ENCODE measurements at places on chromosomes 5 and 9.

- DNase-seq: no peak
These were observed 3.1 kb downstream of the RHOBTB3 start for GRCh38 chr5:95734187-95734586.

DNA sequence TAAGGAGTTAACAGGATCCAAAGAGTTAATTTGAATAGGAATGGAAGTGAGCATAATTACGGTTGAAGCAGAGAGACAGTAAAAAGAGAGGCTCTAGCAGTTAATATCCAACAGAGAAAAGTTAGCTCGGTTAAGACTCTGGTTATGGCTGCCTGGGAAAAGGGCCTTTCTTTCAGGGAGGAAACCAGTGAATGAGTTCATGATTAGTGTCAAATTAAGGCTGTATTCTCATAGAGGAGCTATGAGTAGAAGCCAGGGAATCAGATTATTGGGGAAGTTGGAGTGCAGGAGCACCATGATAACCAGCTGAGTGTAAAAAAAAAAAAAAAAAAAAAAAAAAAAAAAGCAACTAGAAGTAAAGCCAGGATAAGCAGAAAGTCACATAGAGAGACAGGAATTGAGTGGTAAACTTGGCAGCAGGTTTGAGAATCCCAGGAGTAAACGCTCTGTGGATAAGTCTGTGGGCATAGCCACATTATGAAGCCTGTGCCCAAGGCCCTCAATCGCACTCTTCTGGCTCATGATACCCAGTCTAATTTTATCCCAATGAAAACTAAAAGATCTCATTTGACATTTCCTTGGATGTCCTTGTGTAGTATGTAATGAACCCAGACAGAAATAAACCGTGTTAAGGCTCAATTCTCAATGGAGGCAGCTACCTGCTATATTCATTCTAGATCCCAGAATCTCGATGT, 372.6 kb upstream of the MPDZ start:
- no peak for DNase-seq

DNA sequence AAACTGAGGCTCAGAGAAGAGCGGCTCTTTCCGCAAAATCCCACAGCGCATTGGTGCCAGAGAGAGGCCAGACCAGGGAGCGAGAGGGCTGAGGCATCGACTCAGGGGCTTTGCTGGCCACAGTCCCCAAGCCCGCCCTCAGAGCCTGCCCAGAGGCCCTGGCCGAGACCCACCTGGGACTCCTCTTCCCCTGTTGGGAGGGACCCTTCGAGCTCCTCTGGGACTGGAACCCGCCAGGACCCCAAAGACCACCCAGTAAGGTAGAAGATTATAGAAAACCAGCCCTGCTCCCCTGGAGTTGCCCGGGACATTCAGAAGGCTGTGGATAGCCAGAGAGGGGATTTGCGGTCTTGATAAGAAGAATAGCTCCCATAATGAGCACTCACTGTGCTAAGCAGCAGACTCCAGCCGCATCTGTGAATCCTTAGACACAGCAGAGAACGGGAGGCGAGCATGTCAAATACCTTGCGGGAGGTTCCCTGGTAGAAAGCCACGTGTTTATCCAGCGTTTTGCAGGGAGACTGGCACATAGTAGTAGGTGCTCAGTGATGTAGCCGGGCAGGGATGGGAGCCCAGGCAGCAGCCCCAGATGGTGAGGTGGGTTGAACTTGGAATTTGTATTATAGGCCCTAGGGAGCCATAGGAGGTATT, 651 bp upstream of the AK1 start:
- no peak for DNase-seq

DNA sequence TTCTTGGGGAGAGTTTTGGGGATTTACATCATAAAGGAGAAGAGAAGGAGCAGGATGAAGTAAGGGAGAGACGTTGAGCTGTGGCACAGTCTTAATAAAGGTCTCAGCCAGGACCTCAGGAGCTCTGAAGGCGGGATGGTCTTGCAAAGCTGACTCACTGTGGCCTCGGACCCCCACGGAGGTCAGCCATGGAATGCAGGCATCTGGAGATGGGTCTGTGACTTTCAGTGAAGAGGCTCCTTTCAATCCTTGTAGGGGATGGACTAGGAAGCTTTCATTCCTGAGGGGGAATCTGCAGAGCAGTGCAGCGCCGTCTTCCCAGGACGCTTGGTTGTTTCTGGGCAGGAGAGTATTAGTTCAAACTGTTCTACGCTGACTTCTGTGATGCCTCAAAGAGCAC, 65.7 kb upstream of the BASP1 start:
- no peak for DNase-seq

DNA sequence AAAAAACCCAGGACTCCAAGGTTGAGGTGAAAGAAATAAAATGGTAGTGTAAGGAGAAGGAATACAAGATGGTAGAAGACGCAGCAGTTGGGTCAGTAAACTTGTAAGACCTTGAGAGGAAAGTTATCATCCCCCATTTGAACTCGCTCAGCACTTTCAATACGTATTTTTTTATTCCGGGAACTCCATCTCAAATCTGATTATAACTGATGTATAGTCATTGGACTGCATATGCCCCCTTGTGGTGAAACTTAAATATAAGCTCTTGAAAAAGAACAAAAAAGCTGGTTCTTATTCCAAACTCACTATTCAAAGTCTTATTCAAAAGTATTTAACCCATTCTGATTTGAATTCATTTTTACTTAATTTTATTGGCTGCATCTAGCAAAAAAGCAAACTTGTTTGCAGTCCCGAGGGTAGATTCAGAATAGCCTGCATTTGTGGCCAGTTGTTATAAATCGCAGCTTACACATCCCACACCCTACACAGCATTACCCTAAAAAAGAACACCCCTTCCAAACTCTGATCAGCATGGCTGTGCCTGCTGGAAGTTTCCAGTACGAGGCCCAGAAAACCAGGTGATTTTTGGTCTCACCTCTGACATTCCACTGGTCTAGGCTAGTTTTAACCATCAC, 118.0 kb downstream of the ESM1 start:
- DNase-seq: peak; percentile 43

DNA sequence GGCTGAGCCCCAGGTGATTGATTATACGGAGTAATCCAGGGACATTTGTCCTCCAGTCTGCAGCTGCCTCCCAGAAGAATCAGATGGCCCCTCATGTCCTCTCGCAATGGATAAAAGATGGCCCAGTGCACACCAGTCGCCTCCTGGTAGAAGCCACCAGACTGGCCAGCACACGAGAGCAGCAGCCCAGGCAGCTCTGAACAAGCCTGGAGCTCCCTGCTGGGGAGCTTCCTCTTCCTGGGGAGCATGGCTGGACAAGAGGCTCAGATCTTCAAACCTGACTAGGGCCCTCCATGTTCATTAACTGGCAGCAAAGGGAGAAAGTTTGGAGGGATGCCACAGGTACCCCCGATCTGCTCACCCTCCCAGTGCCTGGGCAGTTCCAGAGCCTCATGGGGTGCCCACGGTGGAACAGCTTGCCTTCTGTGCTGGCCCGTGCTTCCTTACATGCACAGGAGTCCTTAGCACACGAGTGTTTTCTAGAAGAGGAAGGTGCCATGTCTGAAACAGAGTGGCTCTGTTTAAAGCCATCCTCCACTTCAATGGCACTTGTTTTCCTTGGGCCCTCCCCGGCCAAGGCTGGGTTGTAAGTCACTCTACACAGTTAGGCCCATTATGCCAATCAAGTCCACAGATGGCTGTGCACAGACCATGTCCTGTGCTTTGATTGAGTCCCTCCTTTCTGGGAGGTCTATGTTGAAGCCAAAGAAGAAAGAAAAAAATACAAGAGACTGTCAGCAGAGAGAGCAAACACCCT, 75.6 kb downstream of the PRRT1B start:
- no peak for DNase-seq

GRCh38 chr9:137632230-137633161, 13.7 kb downstream of the EHMT1 start:
- DNase-seq: no peak

DNA sequence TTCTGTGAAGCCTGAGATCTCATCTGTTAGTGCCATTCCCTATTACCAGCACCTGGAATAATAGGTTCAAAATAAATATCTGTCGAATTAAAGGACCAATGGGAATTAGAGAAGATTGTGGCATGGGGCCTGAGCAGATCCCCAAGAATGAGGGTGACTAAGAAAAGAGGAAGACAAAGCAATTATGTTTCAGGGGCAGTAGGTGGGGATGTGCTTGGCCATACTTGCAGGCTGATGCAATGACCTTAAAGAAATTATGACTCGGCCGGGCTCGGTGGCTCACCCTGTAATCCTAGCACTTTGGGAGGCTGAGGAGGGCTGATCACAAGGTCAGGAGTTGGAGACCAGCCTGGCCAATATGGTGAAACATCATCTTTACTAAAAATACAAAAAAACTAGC, 562.8 kb downstream of the PTPRD start:
- DNase-seq: no peak

DNA sequence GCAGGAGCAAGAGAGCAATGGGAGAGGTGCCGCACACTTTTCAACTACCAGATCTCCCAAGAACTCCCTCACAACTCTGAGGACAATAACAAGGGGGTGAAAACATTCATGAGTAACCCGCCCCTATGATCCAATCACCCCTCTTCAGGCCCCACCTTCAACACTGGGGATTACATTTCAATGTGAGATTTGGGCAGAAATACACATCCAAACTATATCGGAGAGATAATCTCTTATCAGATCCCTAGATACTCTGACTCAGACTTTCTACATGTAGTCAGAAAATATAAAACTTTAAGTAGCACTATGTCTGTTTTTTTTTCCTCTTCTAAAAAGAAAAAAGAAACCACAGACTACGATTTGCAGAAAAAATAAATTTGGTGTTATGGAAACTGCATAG, 1595.9 kb upstream of the NUDT12 start:
- DNase-seq: no peak

- no peak for DNase-seq
These were observed 48.1 kb downstream of the KCNV2 start for GRCh38 chr9:2765250-2765880.

- no peak for DNase-seq
These were observed 1.4 kb upstream of the GLRX start for GRCh38 chr5:95823738-95824609.

GRCh38 chr5:134090522-134090921, 24.0 kb upstream of the TCF7 start:
- no peak for DNase-seq

All from spinal cord (tissue), 10 donors.